ENCODE measurements at places on chromosomes 6 and 20.

DNA sequence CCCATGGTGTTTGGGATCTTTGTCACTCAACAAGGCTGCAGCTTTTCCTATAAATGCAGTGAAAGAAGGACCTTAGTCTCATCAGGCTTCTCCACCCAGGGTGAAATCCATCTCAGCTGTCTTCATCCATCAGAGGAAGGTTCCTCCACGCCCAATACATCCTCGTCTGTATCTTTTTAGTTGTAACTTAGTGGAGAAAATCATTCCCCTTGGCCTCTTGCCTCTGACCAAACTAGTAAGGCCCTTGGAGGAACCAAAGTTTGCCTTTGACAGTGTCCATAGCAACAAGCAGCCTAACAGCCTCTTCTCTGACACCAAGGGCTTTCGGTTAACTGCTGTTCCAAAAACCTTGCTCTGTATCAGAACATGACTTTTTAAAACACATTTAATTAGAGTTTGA, 230.3 kb upstream of the ECI2 start:
- no peak for DNase-seq

DNA sequence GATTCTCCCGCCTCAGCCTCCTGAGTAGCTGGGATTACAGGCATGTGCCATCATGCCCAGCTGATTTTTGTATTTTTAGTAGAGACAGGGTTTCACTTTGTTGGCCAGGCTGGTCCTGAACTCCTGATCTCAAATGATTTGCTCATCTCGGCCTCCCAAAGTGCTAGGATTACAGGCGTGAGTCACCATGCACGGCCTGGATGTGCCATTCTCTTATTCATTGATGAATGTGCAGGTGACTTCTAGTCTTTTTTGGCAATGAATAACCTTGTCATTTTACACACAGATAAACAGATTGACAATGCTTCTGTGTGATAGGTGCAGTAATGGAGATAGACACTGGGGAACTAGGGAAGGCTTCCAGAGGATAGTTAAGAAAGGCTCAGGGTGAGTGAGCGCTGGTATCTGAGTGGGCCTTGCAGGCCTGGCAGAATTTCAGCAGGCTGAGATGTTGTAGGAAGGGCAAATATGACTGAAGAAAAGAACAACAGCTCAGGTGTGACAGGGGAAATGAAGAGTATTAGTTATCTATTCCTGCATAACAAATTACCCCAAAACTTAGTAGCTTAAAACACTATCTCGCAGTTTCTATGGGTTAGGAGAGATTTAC, 23.3 kb downstream of the PPARD start:
- DNase-seq, result no peak

DNA sequence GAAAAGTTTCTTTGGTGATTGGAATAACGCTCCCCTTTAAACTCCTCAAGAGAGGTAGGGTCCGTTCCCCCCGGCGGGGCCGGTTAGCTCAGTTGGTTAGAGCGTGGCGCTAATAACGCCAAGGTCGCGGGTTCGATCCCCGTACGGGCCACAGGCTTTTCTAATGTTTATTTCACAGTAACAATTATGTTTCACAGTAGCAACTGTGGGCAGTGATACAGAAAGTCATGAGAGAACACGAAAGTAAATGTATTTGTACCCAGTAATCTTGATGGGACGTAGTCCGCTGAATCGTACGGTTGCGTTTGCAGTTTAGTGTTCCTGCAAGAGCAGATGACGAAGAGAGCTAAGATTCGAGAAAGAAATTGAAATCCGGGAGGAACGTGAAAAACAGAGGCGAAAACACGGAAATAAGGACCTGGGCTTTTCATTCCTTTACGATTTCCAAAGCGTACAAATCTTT, 505.5 kb downstream of the PRIM2 start:
- DNase-seq, result no peak

- no peak for DNase-seq
These were observed 10.9 kb upstream of the CD93 start for GRCh38 chr20:23096986-23097520.

GRCh38 chr20:23010096-23010495, 25.0 kb upstream of the SSTR4 start:
- no peak for DNase-seq

DNA sequence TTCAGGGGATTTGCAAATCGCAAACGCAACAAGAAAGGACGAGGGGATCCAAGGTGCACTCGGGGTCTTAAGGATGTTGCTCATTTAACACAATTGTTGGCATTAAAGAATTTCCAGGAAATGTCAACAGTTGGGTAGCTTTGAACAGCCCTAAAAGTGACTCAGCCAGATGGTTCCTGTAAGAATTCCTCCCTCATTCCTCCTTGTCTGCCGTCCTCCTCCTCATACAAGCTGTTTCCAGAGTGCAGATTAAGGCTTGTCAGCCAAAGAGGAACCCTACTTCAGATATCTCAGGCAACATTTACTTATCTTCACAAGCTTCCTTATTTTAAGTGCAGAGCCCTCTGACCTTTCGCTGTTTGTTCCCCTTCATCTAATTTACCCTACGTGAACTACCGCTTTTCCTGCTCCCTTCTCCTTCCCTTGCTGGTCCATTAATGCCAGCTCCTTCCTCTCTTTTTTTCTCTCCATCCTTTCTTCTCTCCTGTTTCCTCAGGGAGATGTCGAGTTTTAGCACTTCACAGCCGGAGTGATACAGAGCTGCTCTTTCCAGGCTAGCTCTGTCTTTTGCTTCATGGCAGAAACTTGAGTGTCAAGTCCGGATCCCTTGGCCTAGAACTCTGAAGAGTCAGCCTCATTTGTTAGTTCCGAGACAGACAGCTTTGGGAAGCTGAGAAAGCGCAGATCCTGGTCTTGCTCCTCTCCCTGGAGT, 26.1 kb upstream of the TBC1D7 start:
- DNase-seq, result no peak
